ENCODE measurements at places on chromosomes 1 and 21.

GRCh38 chr1:62589321-62589720, 8.0 kb upstream of the ANGPTL3 start:
- DNase-seq, result no peak

DNA sequence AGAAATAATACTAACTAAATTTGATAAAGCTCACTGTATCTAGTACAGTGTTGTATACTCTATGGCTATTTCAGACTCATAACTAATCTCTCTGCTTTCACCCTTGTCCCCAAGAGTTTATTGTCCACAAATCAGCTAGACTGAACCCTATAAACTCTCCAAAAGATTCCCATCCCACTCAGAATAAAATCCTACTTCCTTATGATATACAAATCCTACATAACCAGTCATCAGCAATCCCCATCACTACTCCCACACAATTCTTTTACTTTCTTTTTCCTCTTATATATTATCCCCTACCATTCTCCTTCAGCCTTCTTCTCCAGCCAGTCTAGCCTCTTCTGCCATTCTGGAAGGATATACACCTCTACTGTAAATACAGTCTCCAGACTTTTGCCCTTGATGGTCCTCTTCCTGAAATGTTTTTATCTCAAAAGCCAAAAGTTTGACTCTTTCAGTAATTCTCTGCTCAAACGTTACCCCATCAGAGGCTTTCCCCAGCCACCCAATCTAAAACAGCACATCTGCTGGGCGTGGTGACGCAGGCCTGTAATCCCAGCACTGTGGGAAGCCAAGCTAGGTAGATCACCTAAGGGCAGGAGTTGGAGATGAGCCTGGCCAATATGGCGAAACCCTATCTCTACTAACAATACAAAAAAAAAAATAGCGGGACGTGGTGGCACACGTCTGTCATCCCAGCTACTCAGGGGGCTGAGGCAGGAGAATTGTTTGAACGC, 41.6 kb downstream of the ABL2 start:
- no peak for DNase-seq

DNA sequence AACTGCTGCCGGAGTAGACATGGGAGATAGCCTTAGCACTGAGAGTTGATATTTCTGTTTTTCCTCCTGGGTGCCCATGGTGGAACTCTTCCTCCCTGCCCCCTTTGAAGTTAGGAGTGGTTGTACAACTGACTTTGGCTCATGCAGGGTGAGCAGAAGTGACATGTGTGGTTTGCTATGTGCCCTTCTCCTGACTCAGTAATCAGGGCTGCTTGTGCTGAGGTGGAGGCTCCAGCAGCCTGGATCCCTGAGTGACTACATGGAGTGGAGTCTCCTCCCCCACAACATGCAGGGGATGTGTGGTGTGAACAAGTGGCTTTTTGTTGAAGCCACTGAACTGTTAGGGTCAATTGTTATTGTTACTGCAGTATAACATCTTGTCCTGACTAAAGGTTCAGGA, 261.6 kb downstream of the CAMTA1 start:
- DNase-seq, result no peak

DNA sequence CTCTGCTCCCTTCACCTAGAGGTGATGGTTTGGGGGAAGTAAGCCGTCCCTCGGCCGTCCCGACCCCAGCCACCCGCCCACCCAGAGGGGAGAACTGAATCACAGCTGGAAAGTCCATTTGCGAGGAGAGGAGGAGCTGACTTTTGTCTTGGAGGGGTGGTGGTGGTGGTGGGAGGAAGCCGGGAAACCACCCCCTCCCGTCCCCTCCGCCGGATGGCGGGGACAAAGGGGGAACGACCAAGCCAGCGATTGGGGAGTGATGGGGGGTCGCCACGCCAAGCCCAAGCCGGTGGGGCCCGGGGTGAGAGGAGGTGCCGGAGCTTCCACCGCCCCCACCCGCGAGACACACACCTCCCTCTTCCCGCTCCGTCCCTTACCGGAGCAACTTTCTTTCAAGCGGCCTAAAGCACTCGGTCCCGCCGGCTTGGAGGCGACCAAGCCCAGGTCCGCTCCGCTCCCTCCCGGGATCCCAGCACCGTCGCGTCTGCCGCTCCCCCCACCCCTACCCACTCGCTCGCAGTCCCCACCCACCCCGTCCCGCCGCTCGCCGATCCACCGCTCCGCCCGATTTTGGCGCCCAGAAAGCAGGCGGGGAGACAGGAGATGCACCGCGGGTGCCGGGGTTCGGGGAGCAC, 540 bp downstream of the ARHGEF2 start:
- DNase-seq, result peak; percentile 39

DNA sequence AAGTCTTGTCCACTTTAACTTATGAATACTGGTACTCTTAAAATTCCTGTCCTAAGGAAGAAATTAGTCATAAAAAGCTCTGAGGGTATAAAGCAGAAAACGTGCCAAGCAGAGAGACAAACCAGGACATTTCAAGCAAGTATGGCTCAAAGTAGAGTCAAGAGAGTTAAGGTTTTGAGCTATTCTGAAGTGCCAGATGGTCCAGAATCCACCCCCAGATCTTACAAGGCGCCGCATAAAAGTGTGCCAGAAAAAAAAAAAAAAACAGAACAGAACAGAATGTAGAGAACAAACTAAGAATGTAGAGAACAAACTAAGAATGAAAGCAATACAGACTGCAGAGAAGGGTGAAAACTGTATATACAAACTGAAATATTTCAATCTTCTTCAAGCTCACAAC, 12.5 kb downstream of the EPS15 start:
- no peak for DNase-seq

DNA sequence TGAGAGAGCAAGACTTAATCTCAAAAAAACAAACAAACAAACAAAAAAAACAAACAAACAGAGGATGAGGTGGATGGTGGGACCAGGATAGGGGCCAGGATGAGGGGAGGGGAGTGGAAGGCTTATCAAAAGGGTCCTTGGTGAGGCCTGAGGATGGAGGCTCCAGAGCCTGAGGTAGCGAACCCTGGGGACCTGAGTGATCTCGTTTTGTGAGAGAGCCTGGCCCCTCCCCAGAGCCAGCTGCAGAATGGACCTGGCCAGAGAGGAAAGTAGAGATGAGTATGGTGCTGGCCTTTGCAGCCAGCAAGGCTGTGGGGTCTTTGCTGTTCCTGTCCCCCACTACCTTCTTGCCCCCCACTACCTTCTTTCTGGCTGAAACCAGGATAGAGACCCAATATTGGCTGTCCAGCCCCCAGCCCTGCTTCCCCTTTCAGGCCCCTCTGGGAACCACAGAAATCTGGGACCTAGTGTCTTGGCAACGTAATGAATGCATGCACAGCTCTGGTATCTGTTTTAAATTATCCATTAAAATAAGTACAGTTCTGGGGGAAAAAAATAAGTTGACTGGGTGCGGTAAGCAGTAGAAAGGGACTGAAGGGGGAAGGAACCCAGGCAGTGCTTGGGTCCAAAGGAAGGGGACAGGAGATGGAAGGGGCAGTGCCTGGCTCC, 1.1 kb upstream of the LMNA start:
- DNase-seq, result no peak

DNA sequence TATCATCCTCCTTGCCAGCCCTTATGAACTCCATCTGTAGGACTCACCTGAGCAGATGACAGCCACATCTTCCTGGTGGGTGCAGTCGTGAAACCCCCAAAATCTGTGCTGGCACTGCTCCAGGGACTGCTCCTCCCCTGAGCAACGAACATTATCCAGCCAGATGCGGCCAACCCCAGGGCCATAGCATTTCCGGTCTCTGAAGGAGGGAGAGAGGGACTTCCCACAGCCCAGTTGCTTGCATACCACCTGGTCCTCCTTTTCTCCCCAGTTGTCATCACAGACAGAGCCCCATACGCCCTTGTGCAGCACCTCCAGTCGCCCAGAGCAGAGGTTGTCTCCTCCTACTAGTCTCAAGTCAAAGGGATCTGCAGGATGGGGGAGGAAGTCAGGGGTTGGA, 8.5 kb downstream of the CD5L start:
- no peak for DNase-seq

DNA sequence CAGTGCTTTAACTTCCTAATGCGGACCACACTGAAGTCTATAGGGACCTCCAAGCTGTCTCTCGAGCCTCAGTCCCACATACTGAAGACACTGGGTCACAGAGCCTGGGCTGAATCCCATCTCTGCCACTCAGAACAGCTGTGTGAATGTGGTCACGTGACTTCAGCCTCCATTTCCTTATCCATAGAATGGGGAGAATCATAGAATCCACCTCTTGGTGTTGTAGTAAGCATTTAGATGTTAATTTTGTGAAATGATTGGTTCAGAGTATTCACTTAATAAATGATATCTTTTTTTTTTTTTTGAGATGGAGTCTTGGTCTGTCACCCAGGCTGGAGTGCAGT, 41.2 kb upstream of the LYST start:
- DNase-seq, result no peak

DNA sequence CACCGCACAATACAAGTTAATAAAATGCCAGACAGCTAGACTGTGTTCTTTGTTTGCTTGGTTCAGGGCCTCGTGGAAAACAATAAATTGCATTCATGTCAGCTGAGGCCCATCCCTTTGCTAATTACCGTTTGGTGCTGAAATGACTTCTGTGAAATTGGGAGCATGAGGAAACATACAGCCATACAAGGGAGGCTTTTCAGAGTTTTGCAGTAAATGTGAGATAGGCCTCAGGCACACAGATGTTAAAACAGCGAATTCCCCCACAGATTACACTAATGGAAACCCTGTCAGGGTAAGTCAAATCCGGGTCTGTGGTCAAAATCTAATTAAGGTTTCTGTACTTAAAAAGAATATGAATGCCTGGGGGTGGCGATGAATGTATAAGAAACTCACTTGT, 173.5 kb upstream of the LMO4 start:
- no peak for DNase-seq

Measured in NCI-H2081 (cell line).